NCI-H1436 (cell line): ENCODE measurements at places on chromosomes 13 and 19.

- no peak for DNase-seq
Measured at GRCh38 chr13:43405457-43405856, 381.3 kb downstream of the ENOX1 start.

- no peak for DNase-seq
Measured at GRCh38 chr19:2974342-2975041, 2.9 kb upstream of the TLE6 start.

DNA sequence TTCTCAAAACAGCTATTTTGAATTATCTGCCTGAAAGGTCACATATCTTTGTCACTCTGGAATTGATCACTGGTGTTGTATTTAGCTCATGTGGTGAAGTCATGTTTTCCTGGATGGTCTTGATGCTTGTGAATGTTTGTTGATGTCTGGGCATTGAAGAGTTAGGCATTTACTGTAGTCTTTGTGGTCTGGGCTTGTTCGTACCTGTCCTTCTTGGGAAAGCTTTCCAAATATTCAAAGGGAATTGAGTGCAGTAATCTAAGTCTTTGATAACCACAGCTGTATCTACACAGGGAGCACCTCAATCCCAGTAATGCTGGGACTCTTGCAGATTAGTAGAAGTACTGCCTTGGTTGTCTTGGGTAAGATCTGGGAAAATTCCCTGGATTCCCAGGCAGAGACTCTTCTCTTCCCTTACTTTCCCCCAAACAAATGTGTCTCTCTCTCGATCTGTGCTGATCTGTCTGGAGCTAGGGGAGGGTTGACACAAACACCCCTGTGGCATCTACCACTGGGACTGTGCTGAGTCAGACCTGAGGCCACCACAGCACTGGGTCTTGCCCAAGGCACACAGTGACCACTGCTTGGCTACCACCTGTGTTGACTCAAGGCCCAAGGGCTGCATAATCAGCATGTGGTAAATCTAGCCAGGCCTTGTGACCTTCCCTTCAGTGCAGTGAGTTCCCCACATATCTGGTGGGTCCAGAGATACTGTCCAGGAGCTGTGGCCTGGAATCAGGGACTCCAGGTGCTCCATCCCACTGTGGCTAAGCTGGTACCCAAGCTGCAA is 5.5 kb upstream of the CYP4F3 start:
- DNase-seq = no peak

DNA sequence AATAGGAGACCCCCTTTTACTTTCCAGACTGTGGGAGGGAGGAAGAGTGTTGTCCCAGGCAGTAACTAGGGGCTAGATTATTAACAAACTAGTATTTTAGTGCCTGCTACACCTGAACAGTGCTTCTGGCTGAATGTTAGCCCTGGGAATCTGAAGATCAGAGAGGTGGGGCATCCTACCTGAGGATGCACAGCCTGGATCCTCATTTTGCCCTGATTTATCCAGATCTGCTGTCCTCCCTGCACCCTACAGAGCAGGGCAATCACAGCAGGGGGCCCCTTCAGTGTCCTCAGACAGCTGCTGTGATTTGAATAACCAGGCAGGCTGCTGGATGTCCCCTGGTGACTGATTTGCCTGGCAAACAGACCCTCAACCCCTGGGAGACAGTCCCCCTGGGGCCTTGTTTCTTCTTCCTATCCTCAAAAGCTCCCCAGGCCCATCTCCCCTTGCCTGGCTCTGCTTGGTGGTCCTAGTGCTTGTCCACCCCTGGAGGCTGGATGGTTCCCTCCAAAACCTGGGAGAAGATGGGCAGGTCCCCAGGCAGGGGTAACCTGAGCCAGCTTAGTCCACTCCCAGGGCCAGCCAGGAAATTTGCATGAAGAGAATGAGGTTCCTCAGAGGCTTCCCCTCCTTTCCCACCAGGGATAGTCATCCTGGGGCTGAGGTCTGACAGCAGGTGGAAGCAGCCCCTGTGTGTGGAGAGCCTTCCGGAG is at the start of gene OVOL3:
TSS of gene OVOL3 (plus strand) at position 657 of the 713 bp plus-strand sequence. CDS start 60 bp downstream, outside the sequence.
- no peak for DNase-seq

GRCh38 chr19:6250024-6250615 is 29.7 kb downstream of the MLLT1 start:
- DNase-seq = no peak

DNA sequence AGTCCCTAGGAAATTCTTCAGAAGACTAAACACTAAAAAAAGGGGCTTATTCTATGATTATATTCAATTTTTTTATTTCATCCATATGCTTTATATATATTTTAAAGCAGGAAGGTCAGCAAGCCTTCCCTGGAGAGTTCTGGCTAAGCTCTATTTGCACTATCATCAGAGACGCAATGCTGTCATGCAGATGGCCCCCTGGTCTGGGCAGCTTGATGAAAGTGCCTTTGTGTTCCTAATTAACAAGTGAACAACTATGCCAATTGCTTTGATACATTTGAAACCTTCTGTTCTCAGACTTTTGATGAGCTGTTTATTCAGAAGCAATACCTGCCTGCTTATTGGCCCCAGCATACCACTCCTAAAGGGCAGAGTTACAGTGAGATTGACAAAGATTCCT is 1344.6 kb downstream of the OLFM4 start:
- DNase-seq = no peak

GRCh38 chr13:63088226-63088625 is 1672.6 kb upstream of the PCDH20 start:
- no peak for DNase-seq

DNA sequence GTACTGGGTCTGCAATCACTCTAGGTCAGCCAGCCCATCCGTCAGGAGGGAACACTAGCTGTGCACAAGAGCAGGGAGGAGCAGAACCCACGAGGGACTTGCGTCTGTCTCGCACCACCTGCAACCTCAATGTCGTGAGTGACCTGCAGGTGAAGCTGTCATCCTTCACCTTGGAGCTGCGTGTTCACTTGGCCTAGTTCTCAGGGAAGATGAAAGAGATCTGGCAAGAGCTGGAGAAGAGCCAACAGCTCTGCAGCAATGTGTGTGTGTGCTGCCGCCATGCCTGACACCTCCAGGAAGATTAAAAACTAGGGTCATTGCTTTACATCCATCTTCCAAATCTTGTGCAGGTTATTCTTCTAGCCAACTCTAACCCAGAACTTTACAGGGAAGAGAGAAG is 117.6 kb upstream of the MRI1 start:
- no peak for DNase-seq

DNA sequence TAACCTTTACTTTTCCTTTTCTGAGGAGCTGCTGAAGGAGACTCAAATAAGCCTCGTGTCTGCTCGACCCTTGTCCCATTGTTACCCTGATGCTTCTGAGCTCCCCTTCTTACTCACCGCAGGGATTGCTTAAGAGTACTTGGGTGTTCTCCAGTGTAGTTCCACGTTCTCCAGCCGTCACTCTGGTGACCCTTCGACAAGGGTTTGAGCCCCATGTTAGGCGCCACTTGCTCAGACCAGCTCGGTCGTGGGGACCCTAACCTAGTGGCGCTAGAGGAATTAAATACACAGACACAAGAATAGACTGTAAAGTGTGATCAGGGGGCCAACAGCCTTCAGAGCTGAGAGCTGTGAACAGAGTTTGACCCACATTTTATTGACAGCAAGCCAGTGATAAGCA is 10.3 kb downstream of the ZNF480 start:
- no peak for DNase-seq

- DNase-seq = no peak
Measured at GRCh38 chr19:47839913-47840312, 18.2 kb downstream of the CRX start.

DNA sequence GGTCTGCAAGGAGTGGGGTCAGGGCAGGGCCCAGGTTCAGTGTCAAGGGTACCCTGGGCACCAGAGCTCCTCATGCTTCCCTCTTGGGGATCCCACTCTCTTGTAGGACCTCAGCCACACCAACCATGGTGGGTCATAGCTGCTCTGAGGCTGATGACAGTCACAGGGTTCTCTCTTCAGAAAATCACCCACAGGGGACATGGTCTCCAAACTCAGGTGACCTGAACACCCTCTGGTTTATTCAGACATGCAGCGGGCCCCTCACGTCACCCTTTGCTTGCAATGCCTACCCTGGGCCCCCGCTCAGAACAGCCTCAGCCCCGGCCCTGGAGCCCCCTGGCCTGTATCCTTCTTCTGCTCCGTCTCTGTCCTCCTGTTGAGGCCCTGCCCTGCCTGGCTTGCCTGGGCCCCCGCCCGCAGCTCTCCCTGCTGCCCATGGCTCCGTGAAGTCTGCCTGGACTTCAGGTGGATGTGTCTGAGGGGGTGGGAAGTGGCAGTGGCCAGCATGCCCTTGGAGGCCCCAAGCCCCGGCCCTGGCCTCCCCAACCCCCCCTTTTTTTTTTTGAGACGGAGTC is 20.4 kb downstream of the CHERP start:
- no peak for DNase-seq

DNA sequence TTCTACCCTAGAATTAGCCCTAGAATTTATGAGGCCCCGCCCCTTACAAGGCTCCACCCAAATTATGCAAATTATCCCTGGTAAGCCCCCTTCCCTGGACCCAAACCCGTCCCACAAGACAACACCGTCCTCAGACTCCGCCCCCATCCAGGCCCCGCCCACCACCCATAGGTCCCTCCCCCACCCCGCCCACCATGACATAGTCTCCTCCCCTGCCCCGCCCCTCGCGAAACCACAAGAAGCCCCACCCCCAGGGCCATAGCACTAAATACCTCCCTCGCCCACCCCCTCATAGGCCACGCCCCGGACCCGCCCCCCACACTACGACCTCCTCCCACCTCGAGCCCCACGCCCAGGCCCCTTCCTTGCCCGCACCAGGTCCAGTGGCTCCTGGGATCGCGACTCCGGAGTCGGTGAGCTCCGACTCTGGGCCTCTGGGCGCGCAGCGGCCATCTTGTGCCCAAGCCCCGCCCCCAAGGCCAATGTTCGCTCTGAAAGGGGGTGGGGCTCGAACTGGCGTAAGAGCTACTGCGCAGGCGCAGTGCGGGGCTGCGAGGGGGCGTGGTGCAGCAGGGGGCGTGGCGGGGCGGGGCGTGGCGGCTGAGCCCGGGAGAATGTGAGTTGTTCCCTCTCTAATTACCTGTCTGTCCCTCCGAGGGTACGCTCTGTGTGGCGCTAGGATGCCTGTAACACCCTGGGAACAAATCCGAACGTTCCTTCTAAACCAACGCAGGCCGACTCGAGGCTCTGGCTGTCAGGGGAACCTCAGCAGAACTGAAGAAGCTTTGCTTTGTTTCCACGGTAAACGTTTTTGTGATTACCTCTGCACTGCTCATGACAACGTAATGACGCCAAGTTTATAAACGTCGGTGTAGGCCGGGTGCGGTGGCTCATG is at the start of gene ZNF784:
TSS of gene ZNF784 (minus strand) at position 458 of the 895 bp plus-strand sequence. CDS start at position 453, 5 bp downstream.
- peak; percentile 98 for DNase-seq

- no peak for DNase-seq
Measured at GRCh38 chr13:73210218-73210883, 151.5 kb downstream of the KLF5 start.

GRCh38 chr13:113923376-113924063 is 50.4 kb downstream of the C13orf46 start:
- DNase-seq = no peak

DNA sequence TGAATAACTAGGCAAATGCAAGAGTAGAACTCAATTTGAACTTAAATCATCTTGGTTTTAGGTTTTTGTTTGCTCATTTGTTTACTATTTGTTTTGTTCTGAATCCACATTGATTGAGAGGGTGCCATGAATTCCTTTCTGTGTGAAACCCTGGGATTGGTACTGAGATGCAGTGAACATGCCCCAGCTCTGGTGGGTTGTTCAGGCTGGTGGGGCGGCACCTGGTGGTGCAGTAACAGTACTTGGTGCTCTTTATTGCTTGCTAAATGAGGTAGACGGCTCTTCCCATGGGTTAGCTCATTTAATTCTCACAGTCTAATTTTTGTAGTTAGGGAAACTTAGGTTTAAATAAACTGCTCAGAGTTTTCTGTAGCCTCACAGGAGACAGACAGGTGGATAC is 48.4 kb downstream of the WASF3 start:
- no peak for DNase-seq

DNA sequence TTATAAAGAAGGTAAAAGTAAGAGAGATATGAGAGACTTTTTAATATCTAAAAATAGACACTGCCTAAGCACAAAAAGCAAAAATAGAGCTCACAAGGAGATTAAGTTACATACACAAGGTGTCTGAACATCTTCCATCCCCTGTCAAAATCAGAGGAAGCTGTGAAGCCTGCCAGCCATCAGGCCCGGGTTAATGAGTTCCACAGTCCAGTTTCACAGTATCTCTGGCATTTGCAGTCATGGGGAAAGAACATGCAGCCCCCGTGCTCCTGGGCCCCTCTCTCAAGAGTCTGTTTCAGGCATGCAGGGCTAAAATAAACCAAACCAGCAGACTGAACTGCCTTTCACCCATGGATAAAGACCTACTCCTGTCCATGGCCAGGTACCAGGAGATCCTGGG is 79.2 kb downstream of the TBC1D4 start:
- DNase-seq = no peak

DNA sequence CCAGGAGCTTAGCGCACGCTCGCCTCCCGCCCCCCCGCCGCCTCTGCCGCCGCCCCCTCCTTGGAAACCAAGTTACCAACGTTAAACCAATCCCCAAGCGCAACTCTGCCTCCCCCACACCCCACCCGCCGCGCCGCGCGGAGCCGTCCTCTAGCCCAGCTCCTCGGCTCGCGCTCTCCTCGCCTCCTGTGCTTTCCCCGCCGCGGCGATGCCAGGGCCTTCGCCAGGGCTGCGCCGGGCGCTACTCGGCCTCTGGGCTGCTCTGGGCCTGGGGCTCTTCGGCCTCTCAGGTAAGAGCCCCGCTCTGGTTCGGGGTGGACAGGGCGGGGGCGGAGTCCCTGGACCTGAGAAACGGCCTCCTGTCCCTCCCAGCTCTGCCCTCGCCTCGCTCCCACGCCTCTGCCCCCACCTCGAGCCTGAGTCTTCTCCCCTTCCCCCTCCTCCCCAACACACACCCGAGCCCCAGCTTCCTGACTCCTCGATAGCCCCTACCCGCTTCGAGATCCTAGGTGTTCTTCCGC is at the start of gene ICAM5:
TSS of gene ICAM5 (plus strand) at position 117 of the 521 bp plus-strand sequence. CDS start at position 209, 92 bp downstream.
- DNase-seq = no peak

GRCh38 chr19:51070334-51071094 is 5.6 kb upstream of the KLK13 start:
- DNase-seq = no peak
